ENCODE measurements at places on chromosomes 2 and 18. TPM values are rescaled to one million over a fixed set of nuclear protein-coding genes. Genes with fewer than 3 reads are reported as not detected.

PJVK gene
- total RNA-seq, result 2.1 TPM

CCDC85A gene
- 0.74 TPM for total RNA-seq

IRS1 gene
- total RNA-seq, result 6.4 TPM

TMEM247 gene
- total RNA-seq, result not detected

G6PC2 gene
- not detected for total RNA-seq

IL18RAP gene
- not detected for total RNA-seq

Data from Daoy (cell line).